Stimulated activated CD8-positive, alpha-beta memory T cell treated with anti-CD3 and anti-CD28 coated beads, Interleukin-4, amount 100 ng/mL, for 1 hour (primary cell): ENCODE measurements at places on chromosomes 7 and 10.

DNA sequence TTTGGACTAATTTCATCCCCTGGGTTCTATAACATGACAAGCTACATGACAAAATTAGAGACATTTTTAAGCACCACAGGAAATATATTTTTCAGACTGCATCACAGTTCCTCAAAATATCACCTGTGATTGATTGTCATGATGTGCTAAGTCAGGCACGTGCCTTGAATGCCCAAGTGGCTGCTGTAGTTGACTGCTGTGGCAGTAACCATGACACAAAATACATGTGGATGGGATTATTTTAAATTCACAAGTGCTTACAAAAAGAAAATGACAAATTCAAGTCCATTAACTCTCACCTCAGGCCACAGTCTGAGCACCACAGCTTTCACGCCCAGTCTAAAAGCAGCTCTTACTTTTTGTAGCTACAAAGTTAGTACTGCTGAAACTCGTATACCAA, 45.5 kb downstream of the TNPO3 start:
- DNase-seq: no peak

DNA sequence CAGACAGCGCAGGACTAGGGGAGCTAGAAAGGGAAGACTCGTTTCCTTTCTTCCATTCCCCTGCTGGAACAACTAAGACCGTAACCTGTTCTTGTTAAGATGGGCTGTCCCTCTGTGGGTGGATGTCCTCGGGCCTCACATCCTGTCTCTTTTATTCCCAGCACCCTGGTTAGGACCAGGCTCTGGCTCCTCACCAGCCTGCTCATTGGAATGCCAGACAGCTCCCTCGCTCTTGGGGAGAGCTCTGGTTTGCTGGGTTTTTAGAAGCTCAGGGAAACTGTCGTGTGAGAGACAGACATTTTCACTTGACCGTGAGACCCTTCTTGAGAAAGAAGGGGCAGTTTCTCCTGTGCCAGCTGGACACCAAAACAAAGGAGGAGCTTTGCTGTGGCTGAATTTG, 58.1 kb upstream of the HABP2 start:
- DNase-seq: no peak

DNA sequence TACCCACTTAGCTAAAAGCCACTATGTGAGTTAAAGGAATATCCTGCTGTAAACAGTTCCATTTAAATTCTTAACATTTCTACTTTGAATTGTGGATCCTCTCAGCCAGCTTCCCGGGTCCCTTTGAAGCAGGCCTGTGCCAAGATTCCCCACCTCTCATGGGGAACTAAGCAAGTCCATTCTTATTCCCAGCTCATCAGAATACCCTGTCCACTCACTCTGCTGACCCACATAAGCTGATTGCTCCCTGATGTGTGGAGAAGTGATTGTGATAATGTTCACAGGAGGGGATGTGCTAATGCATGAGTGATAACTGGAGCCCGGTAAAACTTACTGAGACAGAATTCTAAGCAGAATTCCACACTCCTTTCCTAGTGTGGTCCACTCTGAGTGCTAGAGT, 709.7 kb downstream of the CNTNAP2 start:
- no peak for DNase-seq

- no peak for DNase-seq
Observed at GRCh38 chr10:96924861-96925260, 92.8 kb downstream of the LCOR start.

DNA sequence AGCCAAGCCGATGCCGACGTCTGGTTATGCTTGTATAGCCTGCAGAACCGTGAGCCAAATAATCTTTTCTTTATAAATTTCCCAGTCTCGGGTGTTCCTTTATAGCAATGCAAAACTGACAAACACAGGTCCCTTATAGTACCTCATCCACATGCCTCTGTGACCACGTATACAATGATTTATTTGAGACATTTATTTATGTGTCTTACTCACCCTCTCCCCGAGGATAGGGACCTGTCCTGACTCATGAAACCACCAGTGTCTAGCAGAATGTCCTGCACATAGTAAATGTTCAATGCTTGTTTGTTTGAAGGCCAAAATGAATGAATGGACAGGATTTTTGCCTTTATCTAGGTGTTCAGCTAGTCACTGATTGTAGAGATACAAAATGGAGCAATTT, 147.9 kb upstream of the FZD8 start:
- no peak for DNase-seq
